Large intestine (tissue), 12 donors: ENCODE measurements at places on chromosomes 4 and X. TPM values are rescaled to one million over a fixed set of nuclear protein-coding genes. Genes with fewer than 3 reads are reported as not detected.

C4orf50 gene
- polyA plus RNA-seq: 0.58 TPM

BMP3 gene
- polyA plus RNA-seq: 7.6 TPM

TMEM192 gene
- 31.3 TPM for polyA plus RNA-seq

LRIT3 gene
- polyA plus RNA-seq: 0.31 TPM

STK26 gene
- polyA plus RNA-seq: 9.4 TPM

CWH43 gene
- not detected for polyA plus RNA-seq

GRCh38 chr4:3308691-3309090, 15.9 kb downstream of the RGS12 start:
- DNase-seq: no peak

DNA sequence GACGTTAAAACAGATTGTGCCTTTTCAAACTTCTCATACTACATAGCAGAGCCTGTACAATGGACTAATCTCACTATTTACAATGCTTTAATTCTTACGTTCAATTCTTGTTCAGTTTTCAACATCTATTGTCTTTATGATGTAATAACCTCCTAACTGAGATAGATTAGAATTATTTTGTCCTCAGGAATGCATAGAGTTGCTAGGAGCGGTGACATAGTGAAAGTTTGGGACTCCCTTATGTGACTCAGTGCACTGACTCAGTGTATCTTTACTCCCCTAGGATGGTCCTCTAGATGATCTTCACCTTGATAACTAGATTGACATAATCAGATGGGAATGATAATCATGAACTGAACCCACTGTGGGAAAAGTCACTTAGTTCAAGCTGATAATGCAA, 151.5 kb downstream of the VEGFC start:
- no peak for DNase-seq

DNA sequence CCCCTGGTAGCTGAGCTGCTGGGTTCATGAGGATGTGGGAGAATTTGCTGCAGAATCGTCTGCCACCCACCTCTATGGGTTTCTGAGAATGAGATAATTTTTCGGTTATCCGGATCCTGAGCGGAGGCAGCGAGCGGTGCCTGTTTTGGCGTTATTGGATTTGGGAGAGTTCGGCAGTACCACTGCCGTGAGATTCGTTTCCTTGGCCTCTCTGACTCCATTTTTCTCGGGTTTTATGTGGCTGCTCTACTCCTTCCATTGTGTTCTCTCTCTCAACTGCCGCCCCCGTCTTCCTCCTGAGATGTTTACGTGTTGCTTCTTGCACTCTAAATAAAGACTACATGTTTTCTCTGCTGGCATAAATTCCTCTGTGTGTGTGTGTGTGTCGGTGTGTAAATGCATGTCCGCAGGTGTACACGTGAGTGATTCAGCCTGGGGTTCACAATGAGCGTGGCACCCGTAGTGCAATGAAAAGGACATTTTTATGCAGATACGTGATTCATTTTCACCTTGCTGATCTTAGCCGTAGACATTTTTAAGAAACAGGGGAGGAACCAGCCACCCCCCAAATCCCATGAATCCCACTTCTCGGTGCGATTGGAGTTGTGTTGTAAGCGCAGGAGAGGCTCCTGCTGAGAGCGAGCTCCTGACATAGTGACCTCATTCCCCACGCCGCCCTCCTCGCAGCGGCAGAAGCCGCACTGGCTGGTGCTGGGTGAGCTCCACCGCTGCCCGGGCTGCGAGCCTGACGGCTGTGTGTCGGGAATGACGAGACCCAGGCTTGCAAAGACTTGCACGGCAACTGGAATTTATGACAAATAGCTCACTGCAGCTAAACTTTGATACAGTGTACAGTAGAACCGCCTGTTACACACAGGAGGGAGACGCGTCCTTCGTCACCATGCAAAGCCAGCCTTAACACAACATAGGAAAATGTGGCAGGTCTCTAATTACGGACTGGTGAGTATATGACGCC, 82.2 kb downstream of the STOX2 start:
- peak; percentile 70 for DNase-seq

DNA sequence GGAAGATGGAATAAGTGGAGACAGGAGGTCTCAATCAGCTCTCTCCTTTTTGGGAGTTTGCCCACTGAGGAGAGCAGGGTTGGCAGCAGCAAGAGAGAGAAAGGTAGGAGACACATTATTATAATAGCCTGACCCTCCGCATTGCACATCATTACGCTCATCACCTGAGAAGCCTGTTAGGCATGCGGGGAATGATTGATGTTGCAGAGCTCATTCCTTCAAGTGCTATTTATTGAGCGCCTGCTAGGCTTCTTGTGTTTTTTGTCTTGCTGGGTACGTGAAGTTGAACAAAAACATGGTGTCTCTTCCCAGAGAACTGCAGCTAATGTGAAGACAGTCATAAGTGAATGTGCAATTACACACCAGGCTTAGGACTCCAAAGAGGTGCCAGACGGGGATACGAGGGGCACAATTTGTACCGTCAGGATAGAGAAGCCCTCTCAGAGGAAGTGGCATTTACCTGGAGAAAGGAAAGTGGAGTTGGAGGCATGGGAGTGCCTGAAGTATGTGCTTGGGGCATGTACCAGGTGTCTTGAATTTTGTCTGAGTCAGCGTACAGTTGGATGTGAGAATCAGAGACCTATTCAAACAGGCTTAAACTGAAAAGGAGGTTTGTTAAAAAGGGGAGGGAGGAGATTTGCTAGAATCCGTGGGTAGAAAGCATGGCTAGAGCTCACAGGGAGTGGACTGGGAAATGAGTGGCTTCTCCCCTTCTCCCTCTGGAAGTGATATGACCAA, 90.2 kb upstream of the SOD3 start:
- no peak for DNase-seq

GRCh38 chrX:12488220-12488619, 303.0 kb upstream of the PRPS2 start:
- DNase-seq: no peak

GRCh38 chr4:82031376-82031927, 342.3 kb downstream of the HNRNPD start:
- no peak for DNase-seq

DNA sequence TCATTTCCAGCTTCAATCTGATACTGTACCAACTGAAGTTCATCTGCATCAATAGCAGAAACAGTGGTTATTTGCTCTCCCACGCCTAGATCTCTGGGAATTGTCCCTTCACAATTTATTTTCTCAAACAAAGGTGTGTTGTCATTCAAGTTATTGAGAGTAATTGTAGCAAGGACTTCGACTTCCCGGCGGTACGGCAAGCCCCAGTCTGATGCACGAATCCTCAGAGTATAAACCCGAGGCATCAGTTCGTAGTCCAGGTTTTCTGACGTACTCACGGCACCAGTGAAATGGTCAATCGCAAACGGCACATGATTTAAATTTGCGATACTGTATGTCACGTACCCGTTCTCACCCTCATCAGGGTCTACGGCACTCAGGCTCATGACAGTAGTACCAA, 15.7 kb downstream of the FAT1 start:
- DNase-seq: no peak

GRCh38 chr4:10461850-10462400, 4.7 kb upstream of the ZNF518B start:
- DNase-seq: no peak

DNA sequence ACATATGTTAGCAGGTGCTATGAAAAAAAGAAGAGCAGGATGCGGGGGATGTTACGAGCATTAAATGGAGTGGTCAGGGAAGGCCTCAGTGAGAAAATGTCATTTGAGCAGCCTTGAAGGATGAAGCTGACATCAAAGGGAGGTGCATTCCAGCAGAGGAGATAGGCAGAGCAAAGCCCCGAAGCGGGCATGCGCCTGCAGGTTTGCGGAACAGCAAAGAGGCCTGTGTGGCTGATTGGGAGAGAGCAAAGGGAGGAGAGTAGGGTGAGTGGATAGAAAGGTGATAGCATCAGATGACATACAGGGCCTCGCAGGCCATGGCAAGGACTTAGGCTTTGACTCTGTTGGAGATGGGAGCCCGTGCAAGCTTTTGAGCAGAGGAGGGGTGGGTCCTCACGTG, 95.4 kb upstream of the GPR50 start:
- DNase-seq: no peak

GRCh38 chrX:12903646-12904045, 2.8 kb upstream of the TLR8 start:
- peak; percentile 2 for DNase-seq
